ENCODE measurements at places on chromosomes 3 and 15.
A peak's percentile ranks its signal among the peaks of the same experiment; 100 is the strongest.

GRCh38 chr3:126087552-126088175 lies 3.7 kb upstream of the SLC41A3 start:
- DNase-seq: no peak

- DNase-seq: no peak
Measured at GRCh38 chr15:74428442-74428787, 5.3 kb downstream of the SEMA7A start.

DNA sequence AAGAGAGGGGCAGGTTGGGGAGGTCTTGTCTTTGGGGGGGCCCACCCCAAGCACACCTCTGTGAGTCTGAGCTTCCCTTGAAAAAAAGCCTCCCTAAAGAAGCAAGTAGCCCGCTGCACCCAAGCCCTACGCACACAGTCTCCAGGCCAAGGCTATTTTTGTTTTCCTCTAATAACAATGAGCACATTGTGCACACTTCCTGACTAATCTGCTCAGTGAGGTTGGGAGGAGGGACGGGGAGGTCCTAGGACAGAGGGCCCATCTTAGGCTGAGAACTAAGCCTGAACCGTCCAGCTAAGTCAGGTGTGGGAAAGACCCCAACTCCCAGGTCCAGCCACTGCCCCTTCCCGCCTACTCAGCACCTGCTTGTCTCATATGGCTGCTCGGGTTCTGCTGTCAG lies 87.2 kb downstream of the HMG20A start:
- no peak for DNase-seq

- DNase-seq: no peak
Measured at GRCh38 chr3:56453011-56453410, 15.3 kb downstream of the ERC2 start.

DNA sequence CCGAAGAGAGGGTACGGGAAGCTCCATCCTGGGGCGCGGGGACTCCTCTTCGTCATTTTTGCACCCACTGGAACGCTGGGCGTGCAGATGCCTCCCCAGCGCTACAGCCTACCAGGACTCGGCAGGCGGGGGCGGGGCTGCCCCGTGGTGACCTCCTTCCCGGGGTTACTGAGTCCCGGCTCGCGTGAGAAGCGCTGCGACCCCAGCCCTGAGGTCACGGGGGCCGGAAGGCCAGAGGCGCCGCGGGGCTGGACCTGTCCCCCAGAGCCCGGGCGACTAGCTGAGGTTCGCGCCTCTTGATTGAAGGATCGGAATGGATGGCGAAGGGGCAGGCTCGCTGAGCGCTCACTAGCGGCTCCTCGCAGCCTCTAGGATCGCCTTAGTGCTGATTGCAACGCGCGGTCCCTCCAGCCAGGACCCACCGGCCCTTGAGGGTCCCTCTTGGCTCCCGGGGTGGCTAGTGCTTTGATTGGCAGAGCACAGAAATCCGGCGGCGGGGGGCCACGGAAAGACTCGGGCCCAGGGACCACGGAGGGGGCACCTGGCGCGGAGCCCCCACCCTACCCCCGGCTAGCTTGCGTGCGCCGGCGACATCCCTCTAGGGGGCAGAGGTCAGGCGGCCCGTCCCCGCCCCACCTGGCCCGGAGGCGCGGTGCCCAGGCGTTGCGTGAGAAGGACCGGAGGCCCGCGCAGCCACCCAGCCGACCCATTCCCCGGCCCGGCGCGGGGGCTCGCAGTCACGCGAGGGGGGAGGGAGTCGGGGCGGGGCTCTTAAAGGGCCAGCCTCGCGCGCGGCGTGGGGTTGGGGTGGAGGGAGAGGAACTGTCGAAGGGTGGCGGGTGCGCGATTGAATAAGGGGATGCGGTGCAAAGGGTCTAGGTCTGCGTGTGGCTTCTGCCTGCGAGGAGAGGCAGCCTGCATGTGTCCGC lies 781 bp upstream of the CYP1A1 start:
- peak; percentile 40 for DNase-seq
